ENCODE measurements at places on chromosomes 7 and 10. TPM values are rescaled to one million over a fixed set of nuclear protein-coding genes. Genes with fewer than 3 reads are reported as not detected.
A peak's percentile ranks its signal among the peaks of the same experiment; 100 is the strongest.

GRCh38 chr7:30453921-30454320 is 24.7 kb downstream of the NOD1 start:
- H3K27me3 ChIP-seq = no peaks in the 10 kb centered on the region
- H3K4me1 ChIP-seq = peaks cover 2% of the 10 kb centered on the region
- no peaks in the 10 kb centered on the region for H3K36me3 ChIP-seq
- H3K4me3 ChIP-seq = no peak overlapping the region
- H3K27ac ChIP-seq = no peak overlapping the region

DNA sequence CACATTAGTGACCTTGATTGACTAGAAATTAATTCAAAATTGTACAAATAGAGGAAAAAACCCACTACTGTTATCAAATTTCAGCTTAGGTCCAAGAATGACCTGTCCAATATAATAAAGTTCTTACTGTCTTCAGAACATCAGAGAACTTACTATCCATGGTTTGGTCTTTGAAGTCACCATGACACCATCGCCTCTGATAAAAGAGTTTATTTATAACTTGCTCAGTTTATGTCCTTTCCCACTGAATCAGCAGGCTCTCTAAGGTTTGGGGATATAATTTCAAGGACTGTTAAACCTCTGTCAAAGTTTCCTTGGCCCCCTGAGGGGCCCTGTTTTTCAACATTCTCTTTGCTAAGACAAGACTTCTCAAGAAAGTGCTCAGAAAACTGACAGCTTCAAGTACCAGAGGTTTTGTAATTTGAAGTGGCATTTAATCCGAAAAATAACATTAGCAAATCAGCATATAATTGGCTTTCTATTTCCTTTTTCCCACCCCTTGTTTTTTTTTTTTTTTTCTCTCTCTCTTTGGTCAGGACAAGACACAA is 191.7 kb upstream of the FERD3L start:
- H3K27me3 ChIP-seq = no peaks in the 10 kb centered on the region
- H3K4me3 ChIP-seq = no peak overlapping the region
- H3K4me1 ChIP-seq = no peaks in the 10 kb centered on the region
- no peak for DNase-seq
- no peaks in the 10 kb centered on the region for H3K36me3 ChIP-seq
- H3K27ac ChIP-seq = no peak overlapping the region

- no peaks in the 10 kb centered on the region for H3K4me1 ChIP-seq
- H3K36me3 ChIP-seq = no peaks in the 10 kb centered on the region
- H3K4me3 ChIP-seq = no peak overlapping the region
- H3K27ac ChIP-seq = no peak overlapping the region
- no peak for DNase-seq
- H3K27me3 ChIP-seq = no peaks in the 10 kb centered on the region
Observed at GRCh38 chr10:11197878-11198277, 180.2 kb downstream of the CELF2 start.

GRCh38 chr10:79348640-79348988 is 1.3 kb downstream of the PPIF start:
- peaks cover 36% of the 10 kb centered on the region for H3K36me3 ChIP-seq
- no peaks in the 10 kb centered on the region for H3K27me3 ChIP-seq
- DNase-seq = no peak
- no peaks in the 10 kb centered on the region for H3K4me1 ChIP-seq
- peak overlapping the region; percentile 78 for H3K4me3 ChIP-seq

The DGKB gene
- 1.5 TPM for total RNA-seq

- no peak overlapping the region for H3K4me3 ChIP-seq
- H3K4me1 ChIP-seq = no peaks in the 10 kb centered on the region
- H3K27me3 ChIP-seq = no peaks in the 10 kb centered on the region
- H3K27ac ChIP-seq = no peak overlapping the region
Observed at GRCh38 chr10:31490858-31491504, 172.0 kb downstream of the ZEB1 start.

- H3K27me3 ChIP-seq = no peaks in the 10 kb centered on the region
- no peaks in the 10 kb centered on the region for H3K4me1 ChIP-seq
- H3K27ac ChIP-seq = no peak overlapping the region
- H3K4me3 ChIP-seq = no peak overlapping the region
- DNase-seq = no peak
Observed at GRCh38 chr10:126351021-126351420, 37.3 kb downstream of the ADAM12 start.

DNA sequence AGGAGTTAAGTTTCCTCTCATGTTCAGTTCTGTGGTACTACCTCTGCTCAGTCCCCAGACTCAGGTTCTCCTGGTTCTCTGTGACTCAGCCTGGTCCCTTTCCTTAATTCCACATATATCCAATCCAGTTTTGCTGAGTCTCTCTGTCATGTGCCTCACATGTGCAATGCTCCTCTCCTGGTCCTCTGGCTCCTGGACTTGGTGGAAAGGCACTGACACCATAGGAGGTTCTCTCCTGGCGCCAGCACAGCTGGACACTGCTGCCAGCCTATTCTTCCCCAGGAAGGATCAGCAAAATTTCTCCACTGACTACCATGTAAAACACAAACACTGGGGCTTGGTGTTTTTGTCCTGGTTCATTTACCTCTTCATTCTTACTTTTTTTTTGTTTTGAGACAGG is 27.8 kb downstream of the GLUD1 start:
- no peaks in the 10 kb centered on the region for H3K27me3 ChIP-seq
- no peak overlapping the region for H3K4me3 ChIP-seq
- H3K36me3 ChIP-seq = peaks cover 2% of the 10 kb centered on the region
- H3K27ac ChIP-seq = no peak overlapping the region
- H3K4me1 ChIP-seq = no peaks in the 10 kb centered on the region

- no peak overlapping the region for H3K4me3 ChIP-seq
- no peaks in the 10 kb centered on the region for H3K27me3 ChIP-seq
- H3K4me1 ChIP-seq = no peaks in the 10 kb centered on the region
- no peak for DNase-seq
Observed at GRCh38 chr7:26409661-26410547, 118.2 kb downstream of the SNX10 start.

The SMKR1 gene
- total RNA-seq = 0.63 TPM

- H3K4me1 ChIP-seq = no peaks in the 10 kb centered on the region
- H3K4me3 ChIP-seq = no peak overlapping the region
- H3K36me3 ChIP-seq = no peaks in the 10 kb centered on the region
- no peak for DNase-seq
Observed at GRCh38 chr10:62464308-62464707, 90.1 kb downstream of the ZNF365 start.

DNA sequence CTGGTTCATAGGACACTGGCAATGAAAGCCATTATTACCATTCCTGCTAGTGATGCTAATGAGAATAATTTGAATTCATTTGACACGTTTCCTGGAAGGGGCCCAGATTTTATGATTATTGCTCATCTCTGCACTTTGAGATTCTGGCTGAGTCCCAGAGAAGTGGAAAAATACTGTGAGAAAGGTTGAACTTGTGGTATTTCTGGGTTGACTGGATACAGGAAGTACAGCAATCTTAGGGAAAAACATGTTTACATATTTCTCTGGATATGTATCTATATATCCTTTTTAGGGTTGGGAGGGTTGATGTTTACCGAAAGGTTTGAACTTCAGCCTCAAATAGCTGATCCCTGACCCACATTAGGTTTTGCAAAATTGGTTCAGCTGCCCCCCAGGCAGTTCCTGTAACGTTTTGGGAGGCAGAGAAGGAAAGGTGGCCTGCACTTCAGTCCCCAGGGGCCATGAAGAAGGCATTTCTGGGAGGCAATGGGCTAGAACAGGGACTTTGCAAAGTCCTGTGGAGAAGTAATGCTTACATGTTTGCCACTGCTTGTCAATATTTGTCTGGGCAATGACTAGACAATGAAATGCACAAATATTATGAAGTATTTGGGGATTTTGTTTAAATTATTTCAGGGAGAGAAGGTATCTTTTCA is 253.7 kb upstream of the PITRM1 start:
- no peaks in the 10 kb centered on the region for H3K4me1 ChIP-seq
- no peaks in the 10 kb centered on the region for H3K27me3 ChIP-seq
- no peak overlapping the region for H3K4me3 ChIP-seq
- H3K36me3 ChIP-seq = no peaks in the 10 kb centered on the region
- peak; percentile 50 for DNase-seq
- H3K27ac ChIP-seq = peak overlapping the region; percentile 66

The AGMO gene
- total RNA-seq = 1.4 TPM

GRCh38 chr7:43764039-43764761 is 5.7 kb downstream of the BLVRA start:
- no peaks in the 10 kb centered on the region for H3K4me1 ChIP-seq
- no peak for DNase-seq
- H3K27me3 ChIP-seq = no peaks in the 10 kb centered on the region
- H3K4me3 ChIP-seq = peak overlapping the region; percentile 7
- H3K36me3 ChIP-seq = no peaks in the 10 kb centered on the region
- peak overlapping the region; percentile 33 for H3K27ac ChIP-seq

GRCh38 chr10:21523557-21524008 is 1.9 kb downstream of the SKIDA1 start:
- H3K27ac ChIP-seq = no peak overlapping the region
- no peak overlapping the region for H3K4me3 ChIP-seq
- H3K27me3 ChIP-seq = no peaks in the 10 kb centered on the region
- no peaks in the 10 kb centered on the region for H3K36me3 ChIP-seq
- peak; percentile 50 for DNase-seq
- peaks cover 11% of the 10 kb centered on the region for H3K4me1 ChIP-seq

DNA sequence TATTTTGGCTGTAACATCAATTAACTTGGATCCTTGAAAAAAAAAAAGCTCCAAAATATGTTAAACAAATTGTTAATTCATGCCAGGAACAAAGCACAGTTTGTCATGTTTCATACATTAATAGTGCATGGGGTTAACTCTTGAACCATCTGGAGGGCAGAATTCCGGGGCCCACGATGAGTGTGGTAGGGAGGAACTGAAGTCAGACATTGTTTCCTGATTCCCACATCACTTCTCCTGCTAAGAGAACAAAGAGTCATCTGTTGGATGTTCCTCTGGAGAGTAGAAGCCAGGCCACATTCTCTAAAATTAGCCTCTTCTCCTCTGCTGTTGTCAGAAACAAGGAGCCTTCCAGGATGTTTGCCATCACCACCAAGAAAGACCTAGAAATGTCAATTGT is 54.6 kb downstream of the TMEM178B start:
- no peaks in the 10 kb centered on the region for H3K27me3 ChIP-seq
- no peaks in the 10 kb centered on the region for H3K4me1 ChIP-seq
- H3K27ac ChIP-seq = no peak overlapping the region
- no peak for DNase-seq

DNA sequence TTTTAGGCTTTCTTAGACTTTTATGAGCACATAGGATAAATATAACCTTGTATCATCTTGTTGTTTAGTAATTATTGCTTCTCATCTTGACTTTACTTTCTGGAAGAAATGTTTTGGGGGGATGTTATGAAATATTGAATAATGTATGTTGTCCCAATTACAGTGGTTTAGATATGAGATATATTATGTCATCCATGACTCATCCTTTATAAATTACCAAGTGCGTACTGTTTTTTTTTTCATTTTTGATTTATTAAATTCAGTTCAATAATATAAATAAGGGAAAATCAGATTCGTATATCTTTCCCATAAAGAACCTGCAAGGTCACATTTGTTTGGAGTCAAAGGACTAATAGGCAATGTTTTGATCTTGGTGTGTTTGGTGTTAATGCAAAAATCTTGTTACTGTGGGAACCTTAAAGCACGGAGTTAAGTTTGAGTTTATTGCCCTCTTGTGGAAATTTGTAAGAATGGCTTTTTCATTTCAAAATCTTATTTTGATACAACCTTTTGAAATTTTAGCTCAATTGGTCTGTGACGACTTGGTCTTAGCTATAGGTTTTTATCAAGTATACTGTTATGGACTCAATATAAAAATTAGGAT is 108.6 kb downstream of the SRI start:
- H3K4me3 ChIP-seq = no peak overlapping the region
- H3K36me3 ChIP-seq = no peaks in the 10 kb centered on the region
- no peaks in the 10 kb centered on the region for H3K4me1 ChIP-seq

DNA sequence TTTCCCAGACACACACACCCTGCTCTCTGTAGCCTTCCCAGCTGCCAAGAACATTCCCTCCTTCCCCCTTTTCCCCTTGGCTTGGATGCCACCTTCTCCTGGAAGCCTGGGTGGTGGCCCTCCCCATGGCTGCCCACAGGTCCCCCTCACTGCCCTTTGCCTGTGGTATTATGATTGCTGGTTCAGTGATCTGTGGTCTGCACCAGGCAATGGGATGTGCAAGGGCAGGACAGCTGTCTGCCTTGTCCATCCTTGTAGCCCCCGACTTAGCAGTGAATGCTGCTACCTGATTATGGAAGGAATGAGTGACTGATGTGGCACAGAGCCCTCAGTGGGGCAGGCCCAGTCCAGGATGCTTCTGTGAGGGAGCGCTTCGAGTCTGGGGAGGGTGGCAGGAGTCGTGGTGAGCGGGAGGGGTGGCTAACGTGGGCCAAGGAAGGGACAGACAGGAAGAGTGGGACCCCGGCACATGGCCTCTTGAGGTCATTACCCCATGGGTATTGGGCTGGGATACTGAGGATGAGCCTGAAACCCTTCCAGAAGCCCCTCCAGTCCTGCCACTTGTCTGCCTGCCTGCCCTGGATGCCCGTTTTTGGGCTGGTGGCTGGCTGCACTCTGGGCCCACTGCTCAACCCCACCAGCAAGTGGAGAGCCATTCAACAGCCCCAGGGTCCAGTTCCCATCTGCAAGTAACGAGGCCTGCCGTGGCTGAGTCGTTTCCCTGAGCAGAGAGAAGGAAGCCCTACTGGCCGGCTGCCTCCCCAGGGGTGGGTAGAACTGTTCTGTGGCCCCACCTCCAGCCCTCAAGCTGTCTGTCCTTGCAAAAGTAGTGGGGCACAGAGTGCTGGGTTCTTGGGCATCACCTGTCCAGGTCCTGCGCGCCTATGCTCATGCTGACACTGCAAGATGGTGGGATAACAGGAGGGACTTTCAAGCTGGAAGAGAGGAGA is 8.8 kb downstream of the CHST3 start:
- H3K27ac ChIP-seq = no peak overlapping the region
- no peak for DNase-seq
- no peaks in the 10 kb centered on the region for H3K4me1 ChIP-seq
- H3K4me3 ChIP-seq = no peak overlapping the region
- H3K36me3 ChIP-seq = peaks cover 3% of the 10 kb centered on the region
- no peaks in the 10 kb centered on the region for H3K27me3 ChIP-seq

The PLCE1 gene
- 8.7 TPM for total RNA-seq

DNA sequence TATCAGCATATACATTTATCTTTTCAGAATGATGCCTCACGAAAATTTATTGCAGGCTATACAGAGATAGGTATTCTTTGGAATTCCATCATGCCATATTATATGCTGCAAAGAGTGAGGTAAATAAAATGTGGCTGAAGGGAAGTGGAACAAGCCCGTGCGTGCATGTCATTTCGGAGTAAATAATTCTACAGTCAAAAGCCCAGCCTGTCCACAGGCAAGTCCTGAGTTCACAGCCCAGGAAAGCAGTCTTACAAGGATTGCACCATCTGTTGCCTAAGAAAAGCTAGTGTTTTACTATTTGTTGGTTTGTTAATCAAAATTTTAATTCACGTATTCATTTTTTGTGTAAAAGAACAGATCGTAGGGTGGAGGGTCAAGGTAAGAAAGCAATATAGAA is 292.4 kb upstream of the AKR1E2 start:
- H3K4me1 ChIP-seq = no peaks in the 10 kb centered on the region
- no peak overlapping the region for H3K27ac ChIP-seq
- no peaks in the 10 kb centered on the region for H3K27me3 ChIP-seq
- no peak for DNase-seq
- no peak overlapping the region for H3K4me3 ChIP-seq

The NUDCD3 gene
- total RNA-seq = 97.7 TPM

Measured in kidney (tissue), 22 donors.